M059J (cell line): ENCODE measurements at places on chromosomes 3 and 15. TPM values are rescaled to one million over a fixed set of nuclear protein-coding genes. Genes with fewer than 3 reads are reported as not detected.

DNA sequence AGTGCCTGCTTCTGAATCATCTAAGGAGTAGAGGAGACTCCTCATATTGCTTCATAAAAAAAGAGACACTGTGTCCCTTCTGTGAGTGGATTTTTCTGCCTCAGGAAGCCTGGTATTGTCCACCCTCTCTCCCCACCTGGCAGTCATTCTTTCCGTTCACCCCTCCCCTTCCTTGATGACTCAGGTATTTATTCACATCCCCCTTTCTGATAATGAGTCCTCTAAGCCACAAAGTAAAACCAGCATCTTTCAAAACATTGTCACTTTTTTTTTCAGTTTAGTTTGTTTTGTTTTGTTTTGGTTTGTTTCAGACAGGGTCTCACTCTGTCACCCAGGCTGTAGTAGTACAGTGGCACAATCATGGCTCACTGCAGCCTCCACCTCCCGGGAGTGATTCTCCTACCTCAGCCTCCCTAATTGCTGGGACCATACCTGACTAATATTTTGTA, 65.2 kb upstream of the UBE2E1 start:
- DNase-seq = peak; percentile 80

DNA sequence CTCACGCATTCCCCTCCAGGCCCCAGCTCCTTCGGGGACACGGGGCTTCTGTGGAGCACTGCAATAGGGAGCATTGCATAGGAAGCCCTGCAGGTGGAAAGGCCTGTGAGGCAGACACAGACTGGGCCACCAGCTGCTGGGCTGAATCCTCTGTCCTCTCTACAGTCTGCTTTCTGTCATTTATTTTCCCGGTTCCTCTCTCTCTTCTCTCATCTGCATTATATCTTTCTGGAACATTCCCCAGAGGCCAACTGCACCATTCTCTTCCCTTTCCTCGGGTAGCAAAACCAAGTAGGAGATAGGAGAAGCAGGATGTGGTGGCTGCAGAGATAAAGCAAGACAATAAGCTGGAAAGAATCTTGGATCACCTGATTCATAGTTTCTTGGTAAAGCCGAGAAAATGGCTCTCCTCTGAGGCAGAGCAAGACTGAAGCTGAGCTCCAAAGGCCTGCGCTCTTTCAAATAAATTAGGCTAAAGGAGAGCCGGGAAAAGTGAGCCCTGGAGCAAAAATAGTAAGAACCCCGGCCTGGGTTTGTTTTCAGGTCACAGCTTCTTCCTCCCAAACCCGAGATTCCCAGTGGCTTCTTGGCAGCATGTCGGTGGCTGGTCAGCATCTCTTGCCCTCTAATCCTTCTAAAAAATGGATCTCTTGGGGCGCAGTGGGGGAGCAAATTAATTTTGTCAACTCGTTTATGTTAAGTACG, 5.3 kb downstream of the TM4SF4 start:
- DNase-seq = peak; percentile 38

GRCh38 chr3:64892671-64893309, 205.0 kb upstream of the ADAMTS9 start:
- no peak for DNase-seq

GRCh38 chr15:45794304-45794703, 159.5 kb downstream of the SQOR start:
- DNase-seq = no peak

DNA sequence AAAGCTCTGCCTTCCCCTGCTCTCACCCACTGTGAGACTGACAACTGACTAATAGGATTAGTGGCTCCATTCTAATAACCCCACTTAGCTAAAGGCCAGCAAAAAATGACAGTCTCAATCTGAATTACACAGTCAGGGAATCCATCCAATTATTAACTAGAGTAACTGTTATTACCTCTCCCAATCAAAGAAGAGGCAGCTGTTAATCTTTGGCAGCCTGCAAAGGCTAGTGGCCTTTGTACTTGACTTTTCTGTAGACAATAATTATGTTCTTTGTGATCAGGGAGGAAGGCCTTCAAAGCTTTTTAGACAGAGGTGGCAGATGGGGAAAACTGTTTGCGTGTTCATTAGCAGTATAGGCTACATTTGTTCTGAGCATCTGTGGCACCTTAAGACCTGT, 177.7 kb downstream of the ISL2 start:
- DNase-seq = no peak

The SEMA6D gene
- total RNA-seq = 1.3 and 2.0 TPM in 2 replicates

The ROPN1 gene
- not detected in 2 replicates for total RNA-seq

GRCh38 chr3:153210660-153211059, 48.6 kb downstream of the RAP2B start:
- peak; percentile 53 for DNase-seq

The CD200R1 gene
- total RNA-seq = 0.12 TPM in 1 of 2 replicates, not detected in the other

DNA sequence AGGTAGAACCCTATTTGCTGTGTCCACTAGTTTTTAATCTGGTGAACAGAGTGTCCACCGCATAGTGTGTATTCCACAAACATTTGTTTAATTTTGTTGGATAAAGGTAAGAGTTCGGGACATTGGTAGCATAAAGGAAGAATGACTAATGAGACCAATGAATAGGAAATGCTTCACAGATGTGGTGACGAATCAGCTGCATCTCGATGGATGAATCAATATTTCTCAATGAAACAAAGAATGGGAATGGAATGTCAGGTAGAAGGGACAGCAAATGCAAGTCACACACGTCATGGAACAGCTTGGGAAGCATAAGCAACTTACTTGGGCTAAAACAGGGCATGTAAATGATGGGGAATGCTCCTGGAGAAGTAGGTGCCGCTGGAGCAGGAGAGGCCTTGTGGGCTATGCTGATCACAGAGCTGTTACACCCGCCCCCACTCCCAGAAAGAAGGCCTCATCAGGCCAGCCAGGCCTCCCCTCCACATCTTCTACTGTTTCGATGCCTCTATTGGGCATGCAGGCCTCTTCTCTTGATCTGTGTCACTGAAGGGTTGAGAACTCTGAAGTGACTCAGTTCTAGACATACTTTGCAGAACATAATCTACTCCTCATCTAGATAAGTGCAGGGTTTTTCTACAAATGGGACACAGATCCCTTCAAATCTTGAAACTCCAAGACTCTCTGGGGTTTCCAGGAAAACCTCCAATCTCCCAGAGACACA, 120.0 kb upstream of the GADL1 start:
- peak; percentile 55 for DNase-seq

The CLDN11 gene
- total RNA-seq = 39.0 and 39.7 TPM in 2 replicates

- peak; percentile 37 for DNase-seq
Observed at GRCh38 chr3:173663696-173664111, 266.2 kb downstream of the NLGN1 start.

DNA sequence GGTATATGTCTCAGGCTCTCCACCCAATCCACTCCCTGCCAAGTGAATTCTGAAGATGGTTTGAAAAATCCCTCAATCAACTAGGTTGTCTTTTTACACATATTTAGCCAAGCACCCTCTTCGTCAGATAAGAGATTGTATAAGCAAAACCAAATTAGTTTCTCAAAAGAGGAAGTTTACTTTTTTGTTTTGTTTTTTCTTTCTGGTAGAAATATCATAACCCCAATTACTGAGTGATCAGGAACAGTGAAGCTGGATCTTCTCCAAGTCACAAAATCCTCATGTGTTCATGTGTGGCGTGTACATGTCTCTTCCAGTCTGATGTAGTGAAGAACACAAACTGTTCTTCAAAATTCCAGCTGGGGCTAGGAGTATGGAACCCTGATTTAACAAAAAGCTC, 180.6 kb downstream of the FOXP1 start:
- no peak for DNase-seq

GRCh38 chr3:22089284-22089683, 338.3 kb upstream of the ZNF385D start:
- DNase-seq = peak; percentile 15

The HDDC3 gene
- total RNA-seq = 9.9 and 12.4 TPM in 2 replicates

The TIGIT gene
- not detected in 2 replicates for total RNA-seq

DNA sequence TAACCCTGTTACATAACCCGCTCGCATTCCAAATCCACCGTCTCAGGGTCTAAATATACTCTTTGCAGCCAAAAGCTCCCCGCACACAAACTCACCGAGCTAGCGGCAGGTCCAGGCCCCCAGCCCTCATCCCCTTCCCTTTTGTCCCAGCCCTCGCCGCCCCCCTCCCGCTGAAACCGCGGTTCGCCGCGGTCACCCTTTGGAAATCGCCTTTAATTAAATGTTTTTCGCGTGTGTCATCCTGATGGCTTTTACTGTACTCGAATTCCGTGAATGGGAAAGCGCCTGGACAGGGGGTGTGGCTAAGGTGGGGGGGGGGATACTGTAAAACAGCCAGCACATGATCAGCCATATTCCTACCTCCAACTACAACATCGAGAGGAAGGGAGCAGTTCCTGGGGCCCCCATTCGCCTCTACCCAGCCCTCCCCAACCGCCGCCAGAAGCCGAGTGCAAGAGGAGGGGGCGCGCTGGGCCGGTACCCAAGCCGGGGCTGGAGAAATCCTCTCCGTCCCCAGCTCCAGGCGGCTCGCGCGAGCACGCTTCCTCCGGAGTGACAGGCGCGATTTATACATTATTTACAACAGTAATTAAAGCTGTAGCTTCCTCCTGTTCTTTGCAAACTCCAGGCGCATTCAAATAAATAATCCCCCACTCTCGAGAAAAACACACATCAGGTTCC, 1.7 kb downstream of the RORA start:
- DNase-seq = peak; percentile 64

The CDCP1 gene
- total RNA-seq = 23.7 and 33.5 TPM in 2 replicates

The KLHL6 gene
- not detected in 2 replicates for total RNA-seq

DNA sequence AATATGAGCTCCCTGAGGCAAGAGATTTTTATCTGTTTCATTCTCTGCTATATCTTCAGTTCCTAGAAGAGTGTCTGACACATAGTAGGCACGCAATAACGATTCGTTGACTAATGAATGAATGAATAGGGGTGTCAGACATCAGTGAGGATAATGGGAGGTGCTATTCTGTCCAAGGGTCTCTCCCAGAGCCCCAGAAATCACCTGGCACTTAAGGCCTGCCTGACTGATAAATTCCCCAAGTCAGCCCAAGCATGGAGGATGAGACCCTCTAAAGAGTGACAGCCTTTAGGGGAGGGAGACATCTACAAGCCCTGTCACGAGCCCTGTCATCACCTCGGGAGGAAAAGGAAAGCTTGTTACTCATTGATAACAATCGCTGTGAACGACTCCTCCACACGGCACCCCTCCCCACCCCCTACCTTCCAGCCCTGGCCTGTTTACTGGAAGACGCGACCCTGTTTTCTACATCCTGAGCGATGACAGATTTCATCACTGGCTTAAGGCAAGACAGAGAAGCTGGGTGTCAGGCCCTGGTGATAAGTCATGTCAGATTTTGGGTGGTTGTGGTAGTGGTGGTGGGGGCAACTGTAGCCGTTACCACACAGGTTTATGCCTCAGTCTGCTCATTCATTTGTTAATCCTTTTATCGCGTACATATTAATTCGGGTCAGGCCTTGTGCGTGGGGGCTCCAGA, 23.1 kb downstream of the BHLHE40 start:
- DNase-seq = no peak
